Activated CD4-positive, alpha-beta T cell treated with anti-CD3 and anti-CD28 coated beads, Interleukin-2, amount 50 U/mL, for 48 hours (primary cell): ENCODE measurements at places on chromosomes 11 and 22.

GRCh38 chr11:111344032-111344431 is 35.0 kb downstream of the POU2AF1 start:
- DNase-seq = no peak

- no peak for DNase-seq
Measured at GRCh38 chr11:548700-549603, 11.6 kb downstream of the LMNTD2 start.

DNA sequence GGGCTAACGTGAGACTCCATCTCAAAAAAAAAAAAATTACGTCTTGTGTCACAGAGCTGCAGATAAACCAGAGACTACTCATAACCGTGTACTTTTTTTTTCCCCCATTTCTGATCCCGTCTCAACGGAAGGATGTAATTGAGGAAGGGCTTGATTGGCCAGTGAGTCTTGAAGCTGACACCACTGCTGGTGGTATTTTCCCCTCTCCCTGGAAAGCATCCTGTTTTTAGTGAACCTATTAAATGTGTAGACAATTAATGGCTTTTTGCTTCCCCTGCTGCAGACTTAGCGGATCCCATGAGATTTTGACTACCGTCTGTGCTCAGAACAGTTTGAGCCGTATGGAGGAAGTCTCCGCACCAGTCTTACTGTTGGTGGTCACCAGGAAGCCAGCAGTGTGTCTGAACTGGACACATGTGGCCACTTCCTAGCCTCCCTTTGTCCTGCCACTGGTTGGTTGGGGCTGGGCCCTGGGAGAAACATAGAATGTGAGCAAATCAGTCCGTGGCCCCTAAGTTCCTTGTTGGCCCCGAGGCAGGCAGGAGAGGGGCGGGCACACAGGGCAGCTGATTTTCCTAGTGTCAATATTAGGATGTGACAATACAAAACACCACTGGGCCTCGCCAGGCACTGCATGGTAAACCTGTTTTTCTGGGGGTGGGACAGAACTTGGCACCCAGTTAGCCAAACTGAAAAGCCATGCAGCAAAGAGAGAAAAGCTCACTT is 3.1 kb downstream of the BIK start:
- DNase-seq = no peak

DNA sequence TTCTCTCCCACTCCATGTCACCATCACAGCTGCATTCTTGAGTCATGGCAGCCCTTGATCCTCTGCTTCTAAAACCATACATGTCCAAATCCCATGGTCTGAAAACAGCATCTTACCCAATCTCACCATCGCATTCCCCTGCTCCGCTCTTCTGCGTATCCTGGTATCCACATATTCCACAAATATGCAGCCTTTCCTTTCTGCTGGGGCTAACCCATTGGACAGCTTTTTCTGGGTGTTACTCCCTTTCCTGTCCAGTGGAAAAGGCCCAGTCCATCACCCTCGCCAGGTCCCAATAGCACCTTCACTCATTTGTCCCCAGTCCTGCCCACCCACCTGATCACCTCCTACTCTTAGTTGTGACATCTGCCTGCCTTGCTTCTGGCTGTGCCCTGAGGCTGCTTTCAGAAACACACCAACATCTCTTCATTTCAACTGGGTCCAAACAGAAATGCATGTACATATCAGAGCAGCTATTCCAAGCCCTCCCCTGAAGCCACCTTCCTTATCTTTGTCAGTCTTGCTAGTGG is 237.6 kb upstream of the TBCEL start:
- no peak for DNase-seq

DNA sequence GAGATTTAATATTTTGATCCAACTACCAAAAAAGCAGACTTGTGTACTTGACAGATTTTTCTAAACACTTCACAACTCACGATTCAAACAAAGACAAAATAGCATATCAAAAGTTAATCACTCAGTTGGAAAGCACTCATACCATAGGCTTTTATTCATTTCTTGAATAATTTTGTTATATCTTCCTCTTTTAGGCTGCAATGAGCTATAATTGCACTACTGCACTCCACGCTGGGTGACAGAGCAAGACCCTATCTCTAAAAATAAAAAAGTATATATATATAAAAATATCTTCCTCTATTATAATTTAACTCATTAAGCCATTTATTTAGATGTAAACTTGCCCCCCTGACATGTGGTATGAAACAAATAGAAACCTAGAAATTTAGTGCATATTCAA is 19.9 kb downstream of the SC5D start:
- no peak for DNase-seq

DNA sequence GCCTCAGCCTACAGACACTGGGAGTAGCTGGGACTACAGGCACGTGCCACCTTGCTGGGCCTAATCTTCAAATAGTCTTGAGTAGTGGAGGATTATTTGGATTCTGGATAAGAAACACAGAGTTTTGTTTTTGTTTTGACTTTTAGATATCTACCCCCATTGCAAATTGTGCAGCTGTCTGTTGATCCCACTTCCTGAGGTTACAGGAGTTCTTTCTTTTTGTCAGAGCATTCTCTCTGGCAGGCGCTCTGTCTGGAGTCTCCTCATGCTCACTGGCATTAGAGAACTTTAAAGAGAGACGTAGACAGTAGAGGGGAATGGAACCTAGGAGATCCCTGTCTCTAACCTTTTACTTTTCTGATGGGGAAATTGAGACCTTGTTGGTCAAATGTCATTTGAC is 7.8 kb upstream of the ADAMTS8 start:
- DNase-seq = no peak

DNA sequence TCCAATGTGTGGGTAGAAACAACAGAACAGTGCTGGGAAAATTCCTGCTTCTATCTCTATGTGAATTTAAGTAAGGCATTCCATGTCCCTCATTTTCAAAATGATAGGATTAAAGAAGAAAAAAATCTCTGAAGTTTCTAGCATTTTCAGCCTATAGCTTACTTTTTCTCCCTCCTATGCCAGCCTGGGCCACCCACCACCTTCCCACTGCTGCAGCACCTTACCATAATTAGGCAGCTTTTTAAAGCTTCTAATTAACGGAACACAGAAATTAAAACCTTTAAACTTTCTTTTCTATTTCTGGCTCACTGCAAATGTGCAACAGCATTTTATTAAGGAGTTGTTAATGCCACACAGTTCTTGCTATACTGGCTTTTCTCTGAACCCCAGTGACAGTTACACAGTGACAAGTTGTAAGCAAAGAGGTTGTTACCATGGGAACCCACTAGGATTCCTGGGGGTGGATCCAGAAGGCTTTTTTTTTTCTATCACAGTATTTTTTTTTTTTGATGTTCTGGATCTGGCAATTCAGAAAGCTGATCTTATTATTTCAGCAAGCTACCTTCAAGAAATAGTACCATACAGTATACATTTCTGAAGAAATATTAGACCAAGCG is 20.2 kb downstream of the CELF1 start:
- DNase-seq = no peak

- no peak for DNase-seq
Measured at GRCh38 chr11:106088896-106089295, 11.4 kb downstream of the AASDHPPT start.

- DNase-seq = no peak
Measured at GRCh38 chr11:18463439-18463838, 7.8 kb downstream of the LDHAL6A start.

GRCh38 chr11:15280393-15280792 is 165.7 kb downstream of the INSC start:
- no peak for DNase-seq

- no peak for DNase-seq
Measured at GRCh38 chr11:4032097-4032496, 62.5 kb upstream of the RRM1 start.

GRCh38 chr11:45272701-45273100 is 13.4 kb downstream of the SYT13 start:
- DNase-seq = no peak

DNA sequence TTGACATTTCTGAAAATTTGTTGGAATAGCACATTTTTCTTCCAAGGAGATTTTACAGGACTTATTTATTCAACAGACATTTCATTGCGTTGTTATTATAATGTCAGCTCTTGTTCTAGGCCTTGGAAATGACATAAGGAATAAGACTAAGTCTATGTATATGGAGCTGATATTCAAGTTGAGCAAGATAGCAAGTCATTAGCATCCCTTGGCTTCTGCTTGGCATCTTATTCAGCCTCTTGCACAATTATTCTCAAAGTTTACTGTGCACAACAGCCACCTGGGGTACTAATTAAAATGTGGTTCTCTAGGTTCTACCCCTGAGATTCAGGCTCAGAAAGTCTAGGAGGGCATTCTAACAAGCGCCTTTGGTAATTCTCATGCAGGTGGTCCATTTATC is 304.8 kb upstream of the DDI1 start:
- DNase-seq = no peak

DNA sequence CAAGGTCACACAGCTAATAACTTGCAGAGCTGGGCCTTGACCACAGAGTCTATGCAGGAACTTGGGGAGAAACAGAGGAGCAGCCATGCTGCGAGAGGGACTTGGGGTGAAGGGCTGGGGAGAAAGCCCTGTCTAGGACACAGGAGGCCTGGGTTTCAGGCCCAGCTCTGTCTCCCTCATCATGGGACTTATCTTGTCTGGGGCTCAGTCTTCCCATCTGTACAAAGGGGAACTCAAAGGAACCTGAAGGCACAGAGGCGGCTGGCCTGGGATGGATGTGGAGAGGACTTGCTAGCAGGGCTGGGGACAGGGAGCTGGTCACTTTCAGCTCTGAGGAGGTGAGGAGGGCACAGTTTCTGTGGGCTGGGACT is 36.9 kb upstream of the TPBGL start:
- no peak for DNase-seq

DNA sequence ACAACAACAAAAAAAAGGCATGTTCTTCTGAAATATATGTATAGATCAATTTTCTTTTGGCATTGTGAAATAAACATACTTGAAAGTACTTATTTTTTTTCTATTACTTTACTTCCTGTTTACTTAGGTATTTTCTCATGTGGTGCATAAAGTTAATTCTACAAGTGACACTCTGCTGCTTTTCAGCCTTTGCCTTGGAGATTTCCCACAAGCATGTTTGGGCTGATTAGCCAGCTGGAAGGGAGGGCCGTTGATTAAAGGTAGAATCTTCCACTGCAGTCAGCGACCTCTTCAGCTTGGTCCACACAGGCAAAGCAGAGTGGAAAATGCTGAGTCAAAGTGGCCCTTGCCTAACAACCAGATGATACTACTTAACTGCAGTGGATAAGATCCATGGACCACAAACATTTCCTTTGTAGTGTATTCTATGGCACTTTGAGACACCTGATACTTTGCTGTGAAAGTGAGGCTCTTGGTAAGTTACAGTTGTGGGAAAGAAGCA is 176.0 kb downstream of the ARHGAP42 start:
- DNase-seq = no peak

GRCh38 chr22:22465782-22466181 is 42.8 kb downstream of the ZNF280B start:
- DNase-seq = no peak

GRCh38 chr11:121829159-121829643 is 286.8 kb downstream of the BLID start:
- no peak for DNase-seq

GRCh38 chr11:72007587-72007986 is 8.9 kb downstream of the IL18BP start:
- no peak for DNase-seq

GRCh38 chr11:50423208-50423607 is 390.5 kb downstream of the OR4C45 start:
- no peak for DNase-seq

DNA sequence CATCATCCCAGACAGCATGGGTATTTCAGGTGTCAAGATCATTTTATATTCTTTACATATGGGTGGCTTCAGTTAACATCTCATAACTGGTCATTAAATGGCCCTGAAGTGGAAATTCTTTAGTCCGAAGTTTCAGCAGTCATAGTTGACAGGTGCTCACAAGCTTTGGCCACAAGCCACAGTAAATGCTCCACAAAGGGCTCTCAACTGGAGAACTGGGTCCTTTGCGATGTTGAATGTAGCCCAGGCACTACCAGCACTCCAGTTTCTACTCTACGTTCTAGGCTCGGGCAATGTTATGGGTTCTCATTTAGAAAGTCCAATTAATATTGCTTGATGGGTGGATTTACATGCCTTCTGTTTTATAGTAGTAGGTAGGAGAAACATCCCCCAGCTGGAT is 206.3 kb downstream of the CWF19L2 start:
- no peak for DNase-seq

DNA sequence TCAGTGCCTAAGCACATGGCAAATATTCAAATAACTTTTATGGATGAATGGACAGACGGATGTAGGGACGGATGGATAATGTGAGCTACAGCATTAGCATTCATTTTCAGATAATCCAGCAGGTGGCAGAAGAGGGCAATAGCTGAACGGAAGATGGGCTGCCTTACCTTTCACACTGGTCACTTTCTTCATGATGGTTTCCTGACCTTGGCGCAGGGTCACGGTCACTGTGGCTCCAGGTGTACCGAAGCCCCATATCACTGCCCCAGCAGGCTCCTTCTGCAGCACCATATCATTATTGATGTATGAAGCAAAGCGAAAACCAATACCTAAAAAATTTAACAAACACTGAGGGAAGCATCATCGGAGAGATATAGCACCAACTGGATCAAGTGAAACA is 4.3 kb downstream of the SIAE start:
- peak; percentile 34 for DNase-seq

- no peak for DNase-seq
Measured at GRCh38 chr22:46171940-46172339, 21.6 kb downstream of the PPARA start.

- DNase-seq = no peak
Measured at GRCh38 chr11:70807195-70807543, 408.8 kb downstream of the CTTN start.

- DNase-seq = no peak
Measured at GRCh38 chr11:123806249-123806648, at the start of gene OR6M1. TSS of gene OR6M1 (minus strand) at chr11:123806349. CDS start at chr11:123806349, 0 bp downstream.

- DNase-seq = no peak
Measured at GRCh38 chr11:111350811-111351210, 28.3 kb downstream of the POU2AF1 start.

GRCh38 chr22:48644997-48645396 is 1182.7 kb downstream of the BRD1 start:
- DNase-seq = no peak

- DNase-seq = no peak
Measured at GRCh38 chr11:41950470-41951143, 491.2 kb upstream of the LRRC4C start.
